ENCODE measurements at places on chromosomes 1 and 21.
A peak's percentile ranks its signal among the peaks of the same experiment; 100 is the strongest.

- no peak for DNase-seq
Measured at GRCh38 chr1:143497374-143497747, 474.4 kb downstream of the FAM72C start.

- DNase-seq = no peak
Measured at GRCh38 chr1:74504125-74504932, 8.1 kb downstream of the LRRC53 start.

- DNase-seq = no peak
Measured at GRCh38 chr21:41366522-41367151, 4.8 kb downstream of the MX2 start.

DNA sequence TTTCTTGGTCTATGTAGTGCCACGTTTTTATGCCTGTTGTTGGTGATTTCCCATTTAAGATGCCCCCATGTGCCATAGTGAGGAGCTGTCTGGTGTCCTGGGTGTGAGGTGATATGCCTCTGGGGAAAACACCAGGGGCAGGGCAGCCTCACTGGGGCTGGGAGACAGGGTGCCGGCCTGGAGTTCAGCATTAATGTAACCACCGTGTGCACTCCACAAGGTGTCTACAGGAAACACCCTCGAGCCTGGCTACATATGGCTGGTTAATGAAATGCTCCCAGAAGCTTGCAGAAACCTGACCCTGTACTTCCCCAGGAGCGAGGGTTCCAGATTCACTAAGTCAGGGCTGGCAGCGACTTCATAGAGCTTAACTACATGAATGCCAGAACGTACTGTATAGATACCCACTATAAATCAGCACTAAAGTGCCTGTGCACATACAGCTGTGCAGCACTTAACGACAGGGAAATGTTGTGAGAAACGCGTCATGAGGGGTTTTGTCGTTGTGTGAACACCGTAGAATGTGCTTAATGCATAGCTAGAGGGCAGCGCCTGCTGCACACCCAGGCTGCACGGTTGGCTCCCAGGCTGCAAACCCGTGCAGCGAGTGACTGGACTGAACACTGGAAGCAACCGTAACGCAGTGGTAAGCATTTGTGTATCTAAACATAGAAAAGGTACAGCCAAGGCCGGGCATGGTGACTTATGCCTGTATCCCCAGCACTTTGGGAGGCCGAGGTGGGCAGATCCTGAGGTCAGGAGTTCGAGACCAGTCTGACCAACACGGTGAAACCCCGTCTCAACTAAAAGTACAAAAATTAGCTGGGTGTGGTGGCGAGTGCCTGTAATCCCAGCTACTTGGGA is 10.4 kb downstream of the TFF2 start:
- DNase-seq = no peak

DNA sequence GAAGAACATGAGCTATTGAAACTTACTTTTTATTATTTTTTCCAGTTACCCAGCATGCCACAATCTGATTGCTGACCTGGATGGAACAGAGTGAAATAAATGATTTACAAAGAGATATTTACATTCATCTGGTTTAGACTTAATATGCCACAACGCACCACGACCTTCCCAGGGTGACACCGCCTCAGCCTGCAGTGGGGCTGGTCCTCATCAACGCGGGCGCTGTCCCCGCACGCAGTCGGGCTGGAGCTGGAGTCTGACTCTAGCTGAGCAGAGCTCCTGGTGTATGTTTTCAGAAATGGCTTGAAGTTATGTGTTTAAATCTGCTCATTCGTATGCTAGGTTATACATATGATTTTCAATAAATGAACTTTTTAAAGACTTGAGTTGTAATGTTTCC is 243.9 kb downstream of the SDCCAG8 start:
- DNase-seq = no peak

DNA sequence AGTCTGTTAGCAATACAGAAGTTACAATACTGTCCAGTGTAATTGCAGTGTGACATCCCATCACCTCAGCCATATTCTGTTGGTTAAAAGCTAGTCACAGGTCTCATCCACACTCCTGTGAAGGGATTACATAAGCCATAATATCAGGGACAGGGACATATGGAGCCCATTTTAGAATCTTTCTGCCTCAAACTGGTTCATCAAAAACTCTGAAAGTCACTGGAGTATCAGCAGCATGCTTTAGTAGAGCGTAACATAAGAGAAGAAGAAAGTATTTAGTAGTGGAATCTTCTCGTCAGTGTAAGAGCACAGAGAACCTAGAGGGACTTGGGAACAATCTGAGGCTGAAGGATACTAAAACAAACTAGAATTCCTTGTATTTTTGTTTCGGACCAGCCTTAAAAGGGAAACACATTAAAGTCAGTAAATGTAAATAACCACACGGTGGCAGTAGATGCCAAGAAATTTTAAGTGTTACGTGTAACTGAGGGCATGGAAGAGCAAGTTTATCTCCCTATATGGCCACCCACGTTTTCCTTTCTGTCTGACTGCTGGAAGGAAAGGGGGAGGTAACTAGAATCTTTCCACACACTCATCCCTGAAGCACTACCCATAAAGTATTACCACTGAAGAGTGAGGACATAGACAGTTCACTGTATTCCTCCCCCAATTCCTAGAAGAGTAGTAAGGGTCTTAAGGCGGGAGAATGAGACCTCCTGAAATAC is 41.6 kb upstream of the AGL start:
- DNase-seq = no peak

DNA sequence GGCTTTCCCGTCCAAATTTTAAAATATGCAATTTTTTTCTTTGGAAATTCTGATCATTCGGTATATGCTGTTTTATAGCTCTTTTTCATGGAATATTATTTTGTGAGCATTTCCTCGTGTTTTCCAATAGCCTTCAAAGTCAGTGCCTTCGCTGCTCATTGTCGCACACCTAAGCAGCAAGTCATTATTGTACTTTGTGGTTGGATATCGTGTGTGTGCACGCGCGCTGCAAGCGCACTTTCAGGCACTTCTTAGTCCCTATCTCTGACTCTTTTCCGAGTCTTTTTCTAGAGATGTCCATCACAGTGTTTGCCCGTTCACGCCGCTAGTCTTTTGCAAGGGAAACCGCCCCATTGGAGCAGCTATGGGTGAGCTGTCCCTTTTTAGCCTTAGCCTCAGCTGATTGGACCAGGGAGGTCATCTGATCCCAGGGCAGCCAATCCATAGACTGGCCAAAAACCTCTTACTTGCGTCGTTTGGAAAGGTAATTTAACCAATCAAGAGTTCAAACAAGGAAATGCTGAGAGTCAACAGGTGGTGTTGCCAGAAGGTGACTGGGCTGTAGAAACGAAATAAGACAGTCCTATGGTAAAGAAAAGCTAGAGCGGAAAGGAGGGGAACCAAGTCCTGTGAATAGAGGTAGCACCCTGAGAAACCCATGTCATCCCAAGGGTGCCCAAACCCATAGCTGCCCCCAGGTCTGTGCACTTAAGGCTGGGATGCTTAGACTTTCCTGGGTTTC is 710 bp upstream of the HYI start:
- peak; percentile 34 for DNase-seq

DNA sequence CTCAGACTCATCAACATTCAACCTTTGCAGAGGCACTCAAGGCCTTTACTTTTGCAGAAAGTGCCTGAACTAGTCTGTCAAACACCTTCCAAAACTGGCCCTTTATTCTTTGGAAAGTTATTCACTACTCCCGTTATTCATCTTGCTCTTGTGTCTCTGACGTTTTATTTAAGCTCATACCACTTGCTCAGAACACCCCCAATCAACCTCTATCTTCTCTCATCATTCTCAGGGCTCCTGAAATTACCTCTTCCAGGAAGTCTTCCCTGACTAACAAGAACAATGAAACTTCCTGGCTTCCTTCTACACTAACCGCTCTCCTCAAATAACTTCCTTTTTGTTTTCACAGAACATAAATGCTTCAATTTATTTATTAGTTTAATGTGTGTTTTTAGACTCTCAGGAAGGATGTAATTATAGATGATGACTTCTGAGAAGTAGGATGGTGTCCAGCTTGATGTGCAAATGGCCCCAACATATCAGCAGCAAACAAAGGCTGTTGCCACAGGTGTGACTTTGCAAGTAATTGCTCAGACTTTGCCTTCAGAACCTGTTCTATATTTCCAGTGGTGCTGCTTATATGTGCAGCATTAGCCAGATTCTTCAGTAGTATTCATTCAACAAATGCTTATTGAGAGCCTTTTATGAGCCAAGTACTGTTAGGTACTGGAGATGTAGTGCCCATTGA is 22.8 kb upstream of the BATF3 start:
- no peak for DNase-seq

GRCh38 chr1:23436520-23437354 is 12.2 kb upstream of the TCEA3 start:
- DNase-seq = no peak

GRCh38 chr1:180921891-180922630 is 9.4 kb downstream of the KIAA1614 start:
- DNase-seq = no peak

- DNase-seq = no peak
Measured at GRCh38 chr1:72568113-72568512, 285.8 kb upstream of the NEGR1 start.

- DNase-seq = no peak
Measured at GRCh38 chr1:183883623-183884022, 78.7 kb downstream of the RGL1 start.

DNA sequence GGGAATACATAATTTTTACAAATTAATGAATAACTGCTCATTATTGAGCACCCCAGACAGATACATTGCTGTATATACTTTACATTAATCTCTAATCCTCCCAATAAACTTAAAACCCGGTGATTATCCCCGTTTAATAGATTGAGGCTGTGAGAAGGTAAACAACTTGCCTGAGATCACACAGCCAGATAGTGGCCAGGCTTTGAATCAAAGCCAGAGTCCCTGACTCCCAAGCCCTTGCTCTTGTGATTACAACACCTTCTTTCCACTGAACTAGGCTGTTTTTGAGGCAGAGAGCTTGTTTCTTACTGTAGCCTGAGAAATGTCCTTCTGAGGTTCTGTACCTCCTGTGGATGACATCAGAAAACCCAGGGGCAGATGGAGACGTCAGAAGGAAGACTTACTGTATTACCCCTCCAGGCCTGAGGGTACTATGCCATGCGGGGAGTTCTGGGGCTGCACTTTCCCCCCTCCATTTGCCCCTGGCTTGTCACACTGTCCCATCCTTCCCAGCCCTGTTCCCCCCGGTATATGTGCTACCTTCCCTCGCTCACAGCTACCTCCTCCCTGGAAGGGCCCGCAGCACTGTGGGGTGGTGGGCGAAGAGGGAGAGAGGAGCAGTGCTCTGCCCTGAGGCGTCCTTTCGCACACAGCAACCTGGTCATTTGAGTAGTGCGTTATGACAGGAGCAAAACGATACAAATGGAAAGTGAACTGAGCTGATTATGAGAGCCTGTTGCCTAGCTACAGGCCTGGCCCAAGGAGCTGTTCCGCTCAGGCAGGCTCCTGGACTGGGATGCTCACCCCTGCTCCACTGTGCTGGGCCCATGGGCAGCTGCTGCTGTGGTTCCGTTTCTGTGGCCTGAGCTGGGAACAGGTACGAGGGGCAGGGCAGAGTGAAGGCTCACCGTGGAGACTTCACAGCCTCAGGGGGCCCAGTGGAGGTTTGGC is 4.6 kb downstream of the KCNC4 start:
- DNase-seq = no peak

DNA sequence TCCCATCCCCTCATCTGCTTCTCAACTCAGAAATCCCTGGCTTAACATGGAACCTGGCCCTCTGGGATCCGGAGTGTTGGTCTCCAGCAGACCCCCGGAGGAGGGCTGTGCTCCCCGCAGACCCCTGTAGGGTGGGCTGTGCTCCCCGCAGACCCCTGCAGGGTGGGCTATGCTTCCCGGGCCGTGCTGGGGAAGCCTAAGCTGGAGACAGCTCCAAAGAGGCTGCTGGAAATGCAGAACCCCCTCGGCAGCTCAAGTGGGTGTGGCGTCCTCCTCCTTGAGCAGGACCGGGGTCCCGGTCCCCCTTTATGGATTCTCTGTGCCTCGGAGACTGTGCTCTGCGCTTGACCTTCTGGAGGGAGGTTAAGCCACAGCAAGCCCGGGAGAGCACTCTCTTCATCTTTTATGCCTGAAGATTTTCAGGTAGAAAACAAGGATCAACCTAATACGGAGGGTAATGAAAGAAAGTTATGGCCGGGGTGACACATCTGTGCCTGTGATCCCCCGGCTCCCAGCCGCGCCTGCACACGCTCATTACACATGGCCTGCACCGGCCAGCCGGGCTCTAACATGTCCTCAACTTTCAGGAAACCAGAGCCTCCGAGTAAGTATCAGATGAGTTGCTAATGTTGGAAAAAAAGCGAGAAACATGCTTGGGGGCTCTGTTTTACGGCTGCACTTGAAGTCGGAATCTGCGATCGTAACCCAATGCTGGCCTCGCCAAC is 87.7 kb upstream of the ACTRT2 start:
- DNase-seq = no peak

Data from activated CD8-positive, alpha-beta memory T cell treated with anti-CD3 and anti-CD28 coated beads for 48 hours (primary cell).